Kidney epithelial cell (primary cell): ENCODE measurements at places on chromosomes 3 and 15.

GRCh38 chr3:41987627-41988026, 25.7 kb upstream of the ULK4 start:
- no peak for DNase-seq

DNA sequence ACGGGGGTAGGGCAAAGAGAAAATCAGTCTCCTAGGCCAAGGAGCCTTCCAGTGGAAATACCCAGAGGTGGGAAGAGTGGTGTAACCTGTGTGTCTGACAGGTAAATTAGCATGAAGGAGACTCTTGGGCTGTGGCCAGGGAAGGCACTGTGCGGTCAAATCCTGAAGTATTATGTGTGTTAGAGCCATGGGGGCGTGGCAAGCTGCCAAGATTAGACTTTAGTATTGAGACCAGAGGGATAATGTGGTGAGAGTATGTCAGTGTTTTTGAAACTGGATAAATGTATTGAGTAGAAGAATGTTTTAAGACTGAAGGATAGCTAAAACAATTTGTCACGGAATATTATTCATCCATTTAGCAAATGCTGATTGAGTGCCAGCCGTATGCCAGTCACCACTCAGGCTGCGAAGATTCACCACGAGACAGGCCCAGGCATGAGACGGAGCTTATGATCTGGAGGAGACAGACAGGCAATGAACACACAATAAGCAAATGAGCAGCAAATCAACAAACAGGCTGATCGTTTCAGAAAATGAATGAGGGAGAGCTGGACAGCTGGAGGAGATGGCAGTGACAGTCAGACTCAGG, 445.9 kb downstream of the MCTP2 start:
- DNase-seq = no peak

DNA sequence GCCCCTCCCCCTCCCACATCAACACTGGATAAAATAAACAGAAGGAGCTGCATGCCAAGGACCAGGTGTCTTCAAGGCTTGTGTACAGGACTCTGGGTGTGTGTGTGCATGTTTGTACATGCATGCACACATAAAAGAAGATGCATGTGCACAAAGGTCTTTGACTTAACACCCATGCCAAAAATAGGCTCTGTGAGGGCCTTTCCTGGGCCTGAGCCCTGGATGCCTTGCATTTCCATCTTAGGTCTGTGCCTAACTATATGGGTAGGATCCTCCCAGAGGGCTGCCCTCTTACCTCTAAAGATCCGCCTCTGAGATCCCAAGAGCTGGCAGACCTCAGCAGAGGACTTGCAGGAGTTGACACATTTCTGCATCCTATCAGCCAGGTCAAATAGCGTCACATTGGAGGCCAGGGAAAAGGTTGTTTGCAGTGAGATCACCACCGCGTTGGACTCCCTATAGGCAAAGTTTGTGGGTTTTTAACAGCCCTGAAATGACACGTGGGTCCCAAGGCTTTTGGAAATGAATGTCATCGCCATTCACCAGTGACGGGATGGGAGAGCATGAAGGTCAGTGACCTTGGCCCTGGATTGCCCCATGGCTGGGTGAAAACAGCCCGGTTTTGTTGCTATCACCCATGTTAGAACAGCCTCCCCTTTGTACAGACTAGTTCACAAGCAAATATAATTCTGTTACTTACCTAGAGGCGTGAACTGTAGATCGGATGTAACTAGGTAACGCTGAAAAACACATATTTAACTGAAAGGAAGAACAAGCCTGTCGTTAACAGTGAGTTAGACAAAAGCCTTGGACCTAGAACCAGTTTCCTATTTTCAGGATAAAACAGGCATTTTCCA, 54.0 kb downstream of the HEG1 start:
- DNase-seq = no peak

DNA sequence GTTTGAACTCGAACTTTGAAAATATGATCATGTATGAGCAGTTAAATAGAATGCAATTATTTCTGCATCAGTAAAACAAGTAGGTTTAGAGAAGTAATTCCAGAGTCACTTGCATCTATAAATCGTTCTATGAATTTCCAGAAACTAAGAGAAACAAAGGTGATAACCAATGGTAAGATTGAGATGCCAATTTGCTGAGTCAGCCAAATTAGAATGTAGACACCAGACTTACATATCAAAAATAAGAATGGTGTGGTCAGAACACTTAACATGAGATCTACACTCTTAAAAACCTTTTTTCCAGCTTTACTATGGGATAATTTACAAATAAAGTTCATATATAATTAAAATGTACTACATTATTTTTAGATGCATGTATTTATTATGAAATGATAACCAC, 1435.9 kb downstream of the OTOL1 start:
- DNase-seq = no peak

- DNase-seq = no peak
Observed at GRCh38 chr3:69300296-69300695, 85.6 kb downstream of the FRMD4B start.

GRCh38 chr15:70077188-70078147, 20.2 kb downstream of the TLE3 start:
- no peak for DNase-seq

GRCh38 chr3:87167628-87168456, 59.3 kb upstream of the CHMP2B start:
- peak; percentile 10 for DNase-seq

GRCh38 chr15:56964182-56964581, 45.7 kb downstream of the TCF12 start:
- DNase-seq = no peak

- no peak for DNase-seq
Observed at GRCh38 chr15:35932531-35932930, 386.6 kb upstream of the DPH6 start.

DNA sequence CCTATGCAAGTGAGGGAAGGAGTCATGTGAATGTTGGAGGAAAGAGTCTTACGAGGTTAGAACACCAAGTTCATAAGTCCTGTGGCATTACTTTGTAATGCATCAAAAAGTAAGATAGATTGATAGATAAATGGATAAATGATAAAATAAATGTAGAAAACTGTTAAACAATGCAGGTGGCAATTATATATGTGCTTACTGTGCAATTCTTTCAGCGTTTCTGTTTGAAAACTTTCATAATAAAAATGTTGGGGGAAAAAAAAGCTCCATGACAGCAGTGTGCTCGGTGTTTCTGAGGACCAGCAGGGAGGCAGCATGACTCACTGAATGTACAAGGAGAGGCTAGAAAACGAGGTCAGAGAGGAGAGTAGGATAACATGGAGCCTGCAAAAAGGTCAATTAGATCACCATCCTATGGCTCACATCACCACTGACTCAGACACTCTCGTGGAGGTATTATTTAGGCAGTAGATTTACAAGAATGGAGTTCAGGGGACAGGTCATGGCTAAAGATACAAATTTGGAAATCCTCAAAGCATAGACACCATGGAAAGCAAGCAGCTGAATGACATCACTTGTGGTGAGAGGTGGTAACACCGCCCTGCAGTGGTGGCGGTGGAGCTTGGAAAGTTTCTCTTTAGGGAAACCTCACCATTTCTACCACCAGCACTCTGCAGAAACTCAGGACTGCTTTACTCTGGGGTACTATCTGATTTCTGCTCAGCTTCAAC, 219.8 kb downstream of the CTNNB1 start:
- peak; percentile 32 for DNase-seq

- DNase-seq = no peak
Observed at GRCh38 chr15:75153087-75153486, 48.6 kb upstream of the C15orf39 start.

GRCh38 chr3:48013288-48013980, 2.8 kb downstream of the MAP4 start:
- no peak for DNase-seq

- no peak for DNase-seq
Observed at GRCh38 chr15:100259266-100259665, 82.5 kb downstream of the ADAMTS17 start.

GRCh38 chr3:105440113-105440512, 73.4 kb downstream of the ALCAM start:
- DNase-seq = no peak

GRCh38 chr15:46708226-46708625, 1009.1 kb upstream of the SEMA6D start:
- DNase-seq = no peak

DNA sequence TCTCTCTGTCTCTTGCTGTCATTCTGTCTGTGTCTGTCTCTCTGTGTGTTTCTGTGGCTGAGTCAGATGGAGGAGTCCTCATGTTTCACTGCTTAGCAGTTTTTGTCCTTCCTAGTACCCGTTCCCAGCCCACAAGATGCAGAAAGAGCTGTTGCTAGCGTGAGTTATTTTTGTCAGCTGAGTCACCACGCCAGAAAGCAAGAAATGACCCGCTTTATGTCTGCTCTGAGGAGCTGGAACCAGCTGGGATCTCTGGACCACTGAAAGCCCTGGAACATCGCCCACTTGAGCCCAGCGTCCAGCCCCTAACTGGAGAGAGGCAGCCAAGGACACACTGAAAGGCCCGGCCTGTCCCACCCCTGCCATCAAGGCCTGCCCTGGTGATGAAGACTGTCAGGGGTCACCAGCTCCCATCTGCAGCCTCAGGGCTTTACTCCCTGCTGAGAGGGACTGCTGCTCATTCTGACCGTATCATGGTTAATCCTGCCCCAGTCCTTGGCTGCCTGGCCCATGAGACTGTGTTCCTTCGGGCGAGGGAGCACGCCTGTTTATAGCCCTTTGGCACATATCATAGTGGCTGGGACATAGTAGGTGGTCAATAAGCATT, 101.7 kb upstream of the TPM1 start:
- peak; percentile 86 for DNase-seq

DNA sequence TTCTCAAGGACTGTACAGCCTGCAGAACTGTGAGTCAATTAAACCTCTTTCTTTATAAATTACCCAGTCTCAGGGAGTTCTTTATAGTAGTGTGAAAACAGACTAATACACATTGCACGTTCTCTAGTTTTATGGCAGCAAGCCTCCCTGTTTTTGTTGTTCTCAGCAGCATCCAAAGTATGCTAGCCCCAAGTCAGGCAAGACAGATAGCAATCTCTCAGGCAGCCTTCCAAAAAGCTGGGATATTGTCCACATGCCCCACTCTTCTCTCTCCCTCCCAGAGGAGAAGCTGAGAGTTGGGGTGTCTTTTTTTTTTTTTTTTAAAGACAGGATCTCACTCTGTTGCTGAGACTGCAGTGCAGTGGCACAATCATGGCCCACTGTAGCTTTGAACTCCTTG, 130.6 kb downstream of the ISL2 start:
- DNase-seq = no peak

DNA sequence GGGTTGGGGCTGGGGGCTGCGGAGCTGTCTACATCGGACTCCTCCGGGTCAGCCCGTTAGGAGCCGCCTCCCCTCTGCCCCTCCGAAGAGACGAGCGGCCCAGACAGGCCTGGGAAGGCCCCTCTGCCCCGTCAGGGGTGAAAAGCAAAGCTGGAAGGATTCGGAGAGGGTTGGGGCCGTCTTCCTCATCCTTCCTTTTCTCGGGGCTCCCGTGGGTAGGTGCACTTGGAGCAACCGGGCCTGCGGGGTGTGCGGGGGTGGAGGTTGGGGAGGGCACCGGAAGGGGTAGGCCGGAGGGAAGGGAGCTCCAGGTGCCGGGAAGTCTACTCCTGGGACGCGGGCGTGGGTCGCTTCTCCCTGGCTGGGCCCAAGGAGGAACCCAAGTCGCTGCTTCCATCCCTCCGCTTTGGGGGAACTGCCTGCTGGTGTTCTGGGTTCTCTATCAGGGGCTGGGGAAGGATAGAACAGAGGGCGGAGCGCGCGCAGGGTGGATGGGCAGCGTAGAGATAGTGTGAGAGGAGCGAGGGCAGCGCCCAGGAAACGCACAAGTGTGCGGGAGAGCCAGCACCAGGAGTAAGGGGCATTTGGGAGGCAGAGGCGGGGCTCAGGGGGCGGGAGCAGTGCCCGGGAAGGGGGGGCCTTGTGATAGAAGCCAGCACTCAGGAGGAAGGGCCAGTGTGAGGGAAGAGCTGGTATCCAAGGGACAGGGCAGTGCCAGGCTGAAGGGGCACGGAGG, 590 bp downstream of the POLR2H start:
- DNase-seq = no peak

DNA sequence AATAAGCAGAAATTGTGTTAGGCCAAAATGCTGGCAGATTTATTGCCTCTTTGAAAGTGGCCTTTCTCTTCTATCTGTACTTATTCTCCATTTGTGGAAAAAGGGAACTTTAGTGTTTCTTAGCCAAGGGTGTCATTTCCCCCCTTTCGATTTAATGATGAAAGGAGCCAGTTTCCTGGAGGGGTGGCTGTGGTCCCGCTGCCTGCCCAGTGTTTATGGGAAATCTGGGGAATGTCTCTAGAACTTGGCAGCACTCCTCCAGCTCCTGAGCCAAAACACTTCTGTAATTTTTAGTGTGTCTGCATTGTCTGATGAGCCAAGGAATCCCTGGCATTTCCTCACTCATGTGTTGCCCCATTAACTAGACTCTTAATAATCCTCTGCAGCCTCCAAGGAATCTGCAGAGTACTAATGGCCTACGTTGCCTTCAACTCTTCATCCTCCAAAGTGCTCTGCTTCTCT, 448.8 kb downstream of the GRM7 start:
- peak; percentile 28 for DNase-seq

- DNase-seq = no peak
Observed at GRCh38 chr3:85867072-85867471, 908.3 kb downstream of the CADM2 start.

- no peak for DNase-seq
Observed at GRCh38 chr15:92095693-92096092, 242.2 kb downstream of the SLCO3A1 start.

- no peak for DNase-seq
Observed at GRCh38 chr3:123813876-123814275, 70.3 kb downstream of the MYLK start.

- DNase-seq = no peak
Observed at GRCh38 chr3:132545471-132545870, 51.6 kb upstream of the ACKR4 start.

GRCh38 chr3:5195605-5196004, 8.1 kb downstream of the EDEM1 start:
- DNase-seq = peak; percentile 25

- no peak for DNase-seq
Observed at GRCh38 chr15:64738226-64739095, 36.9 kb downstream of the RBPMS2 start.

- no peak for DNase-seq
Observed at GRCh38 chr15:70741677-70742293, 21.6 kb downstream of the UACA start.

GRCh38 chr15:57306161-57306943, 70.0 kb upstream of the CGNL1 start:
- DNase-seq = no peak

GRCh38 chr15:68337826-68338225, 60.3 kb downstream of the FEM1B start:
- DNase-seq = peak; percentile 55

DNA sequence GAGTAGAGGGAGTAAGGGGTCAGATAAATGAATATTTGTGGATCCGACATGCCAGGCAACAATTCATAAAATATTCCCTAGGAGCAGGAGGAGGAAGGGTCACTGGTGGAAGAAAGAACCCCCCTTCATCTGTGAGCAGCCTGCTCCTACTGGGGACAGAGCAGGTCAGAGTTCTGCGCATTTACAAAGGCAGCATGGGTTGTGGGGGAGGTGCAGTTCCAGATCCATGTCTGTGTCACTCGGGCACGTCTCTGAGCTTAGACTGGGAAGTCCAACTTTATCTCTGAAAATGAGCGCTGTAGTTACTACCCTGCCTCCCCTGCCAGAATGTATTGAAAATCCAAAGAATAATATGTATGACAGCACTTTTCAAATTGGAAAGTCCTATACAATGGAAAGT, 115.2 kb downstream of the GABRG3 start:
- no peak for DNase-seq
